ENCODE measurements at places on chromosomes 2 and 18. TPM values are rescaled to one million over a fixed set of nuclear protein-coding genes. Genes with fewer than 3 reads are reported as not detected.

GRCh38 chr2:25256488-25256875 lies 85.2 kb downstream of the DNMT3A start:
- H3K27ac ChIP-seq: no peak overlapping the region
- peaks cover 2% of the 10 kb centered on the region for H3K4me1 ChIP-seq
- no peak overlapping the region for H3K4me3 ChIP-seq

GRCh38 chr18:65498605-65499004 lies 252.2 kb upstream of the CDH7 start:
- H3K36me3 ChIP-seq: no peaks in the 10 kb centered on the region
- H3K27me3 ChIP-seq: no peaks in the 10 kb centered on the region
- H3K4me1 ChIP-seq: no peaks in the 10 kb centered on the region
- H3K4me3 ChIP-seq: no peak overlapping the region

GRCh38 chr18:13276530-13277520 lies 58.3 kb downstream of the LDLRAD4 start:
- H3K27ac ChIP-seq: peak overlapping the region; percentile 80
- no peak overlapping the region for H3K4me3 ChIP-seq
- peaks cover 4% of the 10 kb centered on the region for H3K4me1 ChIP-seq
- H3K36me3 ChIP-seq: no peaks in the 10 kb centered on the region
- H3K27me3 ChIP-seq: no peaks in the 10 kb centered on the region

Gene ANO7
- total RNA-seq: 5.4 TPM

- H3K27me3 ChIP-seq: no peaks in the 10 kb centered on the region
- H3K4me1 ChIP-seq: no peaks in the 10 kb centered on the region
- DNase-seq: no peak
- H3K36me3 ChIP-seq: no peaks in the 10 kb centered on the region
- no peak overlapping the region for H3K27ac ChIP-seq
Observed at GRCh38 chr2:195251214-195251613, 405.8 kb upstream of the SLC39A10 start.

DNA sequence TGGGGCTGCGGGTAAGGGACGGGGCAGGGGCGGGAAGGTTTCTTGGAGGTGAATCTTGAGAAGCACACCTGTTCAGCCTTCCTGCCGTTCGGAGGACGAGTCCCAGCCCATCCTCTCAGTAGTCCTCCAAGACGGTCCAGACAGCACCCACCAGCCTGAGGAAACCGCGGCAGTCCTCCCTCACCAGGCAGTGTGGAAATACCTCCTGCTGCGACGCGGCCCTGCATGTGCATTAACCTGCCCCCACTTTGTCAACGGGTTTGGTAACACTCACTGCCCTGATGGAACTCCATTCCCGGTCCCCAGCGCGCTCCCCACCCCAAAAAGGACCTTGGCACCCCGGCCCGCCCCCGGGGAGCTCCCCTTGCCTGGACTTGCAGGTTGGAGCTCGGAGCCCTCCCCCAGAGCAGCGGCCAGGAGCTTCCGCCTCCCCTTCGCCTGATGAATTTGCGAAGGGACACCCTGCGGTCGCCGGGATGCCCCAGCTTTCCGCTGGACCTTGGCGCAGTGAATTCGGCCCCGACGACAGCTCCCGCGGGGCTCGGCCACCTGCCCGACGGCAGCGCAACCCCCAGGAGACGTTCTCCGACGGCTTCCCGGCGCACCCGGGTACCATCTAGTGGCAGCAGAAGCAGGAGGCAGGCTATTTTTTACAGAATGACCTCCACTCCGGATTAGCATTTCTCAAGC lies 31.5 kb downstream of the ACVR1C start:
- H3K4me1 ChIP-seq: no peaks in the 10 kb centered on the region
- H3K4me3 ChIP-seq: no peak overlapping the region
- no peak overlapping the region for H3K27ac ChIP-seq
- peak; percentile 48 for DNase-seq
- H3K27me3 ChIP-seq: peaks cover 2% of the 10 kb centered on the region
- no peaks in the 10 kb centered on the region for H3K36me3 ChIP-seq

- no peak overlapping the region for H3K27ac ChIP-seq
- H3K4me3 ChIP-seq: no peak overlapping the region
- no peaks in the 10 kb centered on the region for H3K36me3 ChIP-seq
- H3K27me3 ChIP-seq: no peaks in the 10 kb centered on the region
- DNase-seq: no peak
Observed at GRCh38 chr2:119852214-119852613, 92.5 kb downstream of the PTPN4 start.

DNA sequence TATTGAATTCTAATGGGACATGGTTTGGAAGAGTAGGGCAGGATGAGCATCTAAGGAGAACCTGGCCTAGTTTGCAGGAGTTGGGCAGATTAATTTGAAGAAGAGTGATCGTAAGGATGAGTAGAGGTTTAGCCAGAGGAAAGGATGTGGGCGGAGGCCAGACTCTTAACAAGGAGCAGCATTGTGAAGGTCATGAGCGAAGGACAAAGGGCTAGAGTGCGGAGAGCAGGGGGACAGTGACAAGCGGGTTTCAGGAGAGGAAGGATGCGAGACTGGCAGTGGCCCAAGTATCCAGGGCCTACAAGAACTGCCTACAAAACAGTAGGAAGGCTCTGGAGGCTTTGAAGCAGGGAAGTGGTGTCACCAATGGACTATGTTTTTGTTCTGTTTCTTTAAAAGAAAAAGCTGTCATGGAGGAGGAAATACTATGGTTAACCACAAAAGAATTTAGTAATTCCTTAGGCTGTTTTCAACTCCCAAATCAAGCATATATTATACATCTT lies 20.1 kb downstream of the SLC66A3 start:
- peak; percentile 65 for DNase-seq
- no peak overlapping the region for H3K4me3 ChIP-seq
- no peaks in the 10 kb centered on the region for H3K27me3 ChIP-seq
- H3K4me1 ChIP-seq: no peaks in the 10 kb centered on the region
- no peaks in the 10 kb centered on the region for H3K36me3 ChIP-seq

DNA sequence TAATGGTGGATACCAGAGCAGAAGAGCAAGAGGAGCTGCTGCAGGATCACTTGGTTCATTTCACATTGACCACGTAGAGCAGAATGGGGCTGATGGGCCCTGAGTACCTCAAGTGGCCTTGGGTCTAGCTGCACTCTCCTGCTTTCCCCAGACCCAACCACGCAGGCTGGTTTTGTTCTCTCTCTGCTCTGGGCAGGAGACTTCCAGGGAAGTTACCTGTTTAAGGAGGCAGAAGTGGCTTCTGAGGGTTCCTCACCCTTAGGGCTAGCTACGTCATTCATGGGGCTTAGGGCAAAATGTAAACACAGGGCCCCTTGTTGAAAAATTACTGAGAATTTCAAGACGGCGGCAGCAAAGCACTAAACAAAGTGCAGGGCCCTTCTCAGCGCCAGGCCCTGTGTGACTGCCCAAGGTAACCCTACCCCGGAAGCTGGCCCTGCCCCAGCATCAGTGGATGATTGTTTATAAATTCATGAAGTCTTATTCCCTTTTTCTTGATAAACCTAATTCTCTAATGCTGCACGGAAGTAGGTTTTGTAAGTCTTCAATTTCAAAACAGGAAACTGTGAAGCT lies 75.9 kb downstream of the TMEM182 start:
- no peaks in the 10 kb centered on the region for H3K27me3 ChIP-seq
- no peaks in the 10 kb centered on the region for H3K4me1 ChIP-seq
- H3K36me3 ChIP-seq: no peaks in the 10 kb centered on the region
- DNase-seq: no peak

Gene REL
- 16.0 TPM for total RNA-seq

DNA sequence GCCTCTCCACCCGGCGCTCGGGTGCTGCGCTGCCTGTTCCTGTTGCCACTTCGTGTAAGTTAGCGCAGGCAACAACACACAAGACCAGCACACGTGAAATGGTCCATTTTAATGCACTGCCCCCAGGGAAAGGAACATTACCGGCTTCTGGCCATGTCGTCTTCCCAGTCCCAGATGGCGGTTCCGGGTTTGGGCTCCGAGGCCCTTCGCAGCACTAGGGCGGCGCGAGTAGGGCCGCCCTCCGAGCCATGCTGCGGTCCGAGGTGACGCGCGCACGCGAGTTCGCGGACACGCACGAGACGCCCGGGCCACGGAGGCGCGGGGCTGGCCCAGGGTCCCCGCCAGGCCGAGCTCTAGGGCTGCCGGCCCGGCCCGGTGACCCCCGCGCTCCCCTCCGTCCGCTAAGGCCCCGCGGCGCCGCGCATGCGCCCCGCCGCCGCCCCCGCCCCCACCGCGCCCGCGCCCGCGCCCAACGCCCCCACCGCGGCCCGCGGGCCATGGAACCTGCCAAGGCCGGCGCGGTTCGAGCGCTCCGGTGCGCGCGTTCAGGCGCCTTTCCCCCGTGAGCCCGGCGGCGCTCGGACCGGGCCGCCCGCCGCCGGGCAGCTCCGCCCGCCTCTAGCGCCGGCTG lies 367 bp upstream of the ZNF236 start:
- no peaks in the 10 kb centered on the region for H3K27me3 ChIP-seq
- no peaks in the 10 kb centered on the region for H3K4me1 ChIP-seq
- H3K36me3 ChIP-seq: no peaks in the 10 kb centered on the region
- peak; percentile 76 for DNase-seq
- H3K4me3 ChIP-seq: peak overlapping the region; percentile 67

DNA sequence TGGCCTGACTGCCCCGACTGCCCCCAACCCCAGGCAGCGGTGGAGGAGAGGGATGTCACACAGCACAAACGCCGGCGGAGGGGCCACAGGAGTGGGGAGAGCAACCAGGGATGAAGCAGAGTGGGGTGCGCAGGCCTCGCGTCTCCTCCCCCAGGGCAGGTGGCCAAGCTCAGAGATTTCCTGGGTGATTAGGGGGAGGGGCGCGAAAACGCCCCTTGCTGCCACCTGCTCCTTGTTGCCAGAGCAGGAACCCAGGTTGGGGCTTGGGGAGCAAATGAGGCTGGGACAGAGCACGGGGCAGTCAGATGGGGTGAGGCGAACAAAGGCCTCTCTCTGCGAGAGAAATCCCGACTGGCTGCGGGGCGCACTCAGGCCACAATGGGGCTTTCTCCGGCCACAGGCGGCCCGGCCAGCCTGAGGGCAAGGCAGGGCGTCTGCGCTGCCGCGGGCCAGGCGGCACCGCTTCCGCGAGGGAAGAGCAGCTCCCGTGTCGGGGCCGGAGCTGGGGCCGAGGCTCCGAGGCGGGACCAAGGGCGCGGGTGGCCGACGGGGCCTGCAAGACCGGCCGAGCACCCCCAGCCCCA lies 11.5 kb downstream of the TEX44 start:
- peak overlapping the region; percentile 93 for H3K27ac ChIP-seq
- no peaks in the 10 kb centered on the region for H3K36me3 ChIP-seq
- DNase-seq: no peak
- no peaks in the 10 kb centered on the region for H3K27me3 ChIP-seq

Gene MAP3K19
- total RNA-seq: not detected

Gene PSD4
- 9.5 TPM for total RNA-seq

- H3K27ac ChIP-seq: no peak overlapping the region
- H3K27me3 ChIP-seq: no peaks in the 10 kb centered on the region
- no peaks in the 10 kb centered on the region for H3K36me3 ChIP-seq
- H3K4me3 ChIP-seq: no peak overlapping the region
- peak; percentile 71 for DNase-seq
Observed at GRCh38 chr18:35386600-35387100, 9.5 kb upstream of the ZNF396 start.

Gene DOK6
- 6.3 TPM for total RNA-seq

Gene GKN2
- not detected for total RNA-seq

DNA sequence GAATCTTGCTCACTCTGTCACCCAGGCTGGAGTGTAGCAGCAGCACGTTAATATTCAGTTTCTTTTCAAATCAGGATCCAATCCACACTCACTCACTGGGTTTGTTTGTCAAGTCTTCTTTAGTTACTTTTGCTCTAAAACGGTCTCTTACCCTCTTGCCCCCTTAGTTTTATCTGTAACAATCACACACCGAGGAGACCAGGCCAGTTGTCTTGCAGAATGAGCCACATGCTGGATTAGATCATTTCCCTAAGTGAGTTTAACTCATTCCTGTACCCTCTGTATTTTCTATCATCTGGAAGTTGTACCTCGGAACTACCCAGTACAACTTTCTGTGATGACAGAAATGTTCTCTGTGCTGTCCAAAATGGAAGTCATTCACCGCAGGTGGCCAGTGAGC lies 20.7 kb upstream of the TOGARAM2 start:
- H3K4me3 ChIP-seq: no peak overlapping the region
- no peaks in the 10 kb centered on the region for H3K36me3 ChIP-seq
- DNase-seq: no peak

Gene PSMA8
- total RNA-seq: not detected

DNA sequence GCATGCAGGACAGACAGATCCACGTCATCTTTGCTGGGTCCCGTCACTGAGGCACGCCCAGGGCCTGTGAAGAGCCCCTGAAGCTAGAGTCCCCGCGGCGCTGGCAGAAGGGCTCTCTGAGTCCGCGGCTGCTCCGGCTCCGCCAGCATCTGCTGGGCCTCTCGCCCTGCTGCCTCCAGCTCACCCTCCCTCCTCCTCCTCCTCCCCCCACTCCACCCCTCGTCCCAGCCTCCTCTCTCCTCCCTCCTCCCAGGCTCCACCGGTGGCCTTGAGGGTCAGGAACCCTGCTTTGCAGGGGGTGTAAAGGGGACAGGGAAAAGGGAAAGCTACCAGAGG lies at the start of gene TNS1:
TSS of gene TNS1 (minus strand) at position 151 of the 336 bp plus-strand sequence. CDS start at position 28, 123 bp downstream.
- H3K27me3 ChIP-seq: no peaks in the 10 kb centered on the region
- H3K4me3 ChIP-seq: peak within 1 kb of the TSS; percentile 44
- peak; percentile 78 for DNase-seq
- no peaks in the 10 kb centered on the region for H3K36me3 ChIP-seq
- no peaks in the 10 kb centered on the region for H3K4me1 ChIP-seq
- peak within 1 kb of the TSS; percentile 53 for H3K27ac ChIP-seq

Gene SCYGR7
- total RNA-seq: not detected

GRCh38 chr2:99956232-99957030 lies 186.0 kb downstream of the AFF3 start:
- no peaks in the 10 kb centered on the region for H3K36me3 ChIP-seq
- no peaks in the 10 kb centered on the region for H3K27me3 ChIP-seq
- no peak overlapping the region for H3K27ac ChIP-seq
- H3K4me1 ChIP-seq: no peaks in the 10 kb centered on the region
- DNase-seq: no peak

DNA sequence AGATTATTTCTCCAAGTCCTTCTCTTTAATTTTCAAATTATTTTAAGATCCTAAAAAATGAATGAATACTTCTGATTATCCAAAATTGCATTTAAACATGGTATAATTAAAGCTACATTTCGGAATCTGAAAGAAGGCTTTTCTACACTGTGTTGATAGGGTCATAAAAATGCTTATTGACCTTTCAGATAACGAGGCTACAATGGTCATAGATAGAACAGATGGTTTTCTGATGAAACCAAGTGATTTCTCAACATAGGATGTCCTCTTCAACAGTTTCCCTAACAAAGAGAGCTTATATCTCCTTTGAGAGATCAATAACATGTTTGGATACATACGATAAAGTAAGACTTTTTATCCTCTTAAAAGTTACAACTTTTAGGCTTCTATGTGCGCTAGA lies 201.1 kb downstream of the PTH2R start:
- no peak overlapping the region for H3K4me3 ChIP-seq
- H3K36me3 ChIP-seq: no peaks in the 10 kb centered on the region
- H3K27me3 ChIP-seq: no peaks in the 10 kb centered on the region
- H3K27ac ChIP-seq: no peak overlapping the region
- DNase-seq: no peak

Gene HOXD12
- not detected for total RNA-seq

DNA sequence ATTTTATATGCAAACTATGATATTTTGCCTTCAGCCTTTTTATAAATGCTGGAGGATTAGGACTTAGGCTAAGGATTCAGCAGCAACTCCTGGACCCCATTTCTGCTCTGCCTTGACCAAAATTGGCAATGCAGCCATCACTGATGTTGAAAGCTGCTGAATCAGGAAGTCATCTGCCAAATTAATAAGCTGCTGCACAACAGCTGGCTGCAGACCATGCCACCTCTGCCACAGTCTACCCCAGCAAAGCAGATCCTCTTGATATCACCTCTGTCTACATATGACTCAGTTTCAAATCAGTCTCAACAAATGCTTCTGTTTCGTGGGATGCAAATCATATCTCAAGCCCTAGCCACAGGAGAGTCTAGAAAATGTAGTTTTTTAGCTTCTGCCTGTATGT lies 7.1 kb upstream of the SOS1 start:
- no peaks in the 10 kb centered on the region for H3K36me3 ChIP-seq
- H3K27me3 ChIP-seq: no peaks in the 10 kb centered on the region
- DNase-seq: no peak
- H3K27ac ChIP-seq: no peak overlapping the region
- H3K4me3 ChIP-seq: no peak overlapping the region

Data from aorta (tissue), 5 donors.